ENCODE measurements at places on chromosomes 12 and 14.

GRCh38 chr12:4031703-4032291 is 158.6 kb upstream of the PARP11 start:
- no peak for DNase-seq

DNA sequence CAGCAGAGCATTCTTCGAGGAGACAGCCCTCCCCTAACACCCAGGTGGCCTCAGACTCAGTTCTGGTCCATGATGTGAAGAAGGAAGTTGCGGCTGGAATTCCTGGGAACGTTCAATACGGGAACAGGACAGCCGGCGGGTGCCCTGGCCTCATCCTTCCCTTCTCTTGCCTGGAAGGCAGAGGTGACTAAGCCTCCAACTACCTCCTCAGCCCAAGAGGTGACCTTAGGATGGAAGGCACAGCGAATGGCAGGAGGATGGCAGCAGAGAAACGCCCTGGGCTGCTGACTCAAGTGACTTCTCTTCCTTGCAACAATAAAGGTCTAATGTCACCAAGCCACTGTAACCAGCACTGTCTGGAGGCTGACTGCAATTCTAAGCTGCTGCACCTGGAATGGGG is 36.1 kb downstream of the DHX37 start:
- DNase-seq: no peak

DNA sequence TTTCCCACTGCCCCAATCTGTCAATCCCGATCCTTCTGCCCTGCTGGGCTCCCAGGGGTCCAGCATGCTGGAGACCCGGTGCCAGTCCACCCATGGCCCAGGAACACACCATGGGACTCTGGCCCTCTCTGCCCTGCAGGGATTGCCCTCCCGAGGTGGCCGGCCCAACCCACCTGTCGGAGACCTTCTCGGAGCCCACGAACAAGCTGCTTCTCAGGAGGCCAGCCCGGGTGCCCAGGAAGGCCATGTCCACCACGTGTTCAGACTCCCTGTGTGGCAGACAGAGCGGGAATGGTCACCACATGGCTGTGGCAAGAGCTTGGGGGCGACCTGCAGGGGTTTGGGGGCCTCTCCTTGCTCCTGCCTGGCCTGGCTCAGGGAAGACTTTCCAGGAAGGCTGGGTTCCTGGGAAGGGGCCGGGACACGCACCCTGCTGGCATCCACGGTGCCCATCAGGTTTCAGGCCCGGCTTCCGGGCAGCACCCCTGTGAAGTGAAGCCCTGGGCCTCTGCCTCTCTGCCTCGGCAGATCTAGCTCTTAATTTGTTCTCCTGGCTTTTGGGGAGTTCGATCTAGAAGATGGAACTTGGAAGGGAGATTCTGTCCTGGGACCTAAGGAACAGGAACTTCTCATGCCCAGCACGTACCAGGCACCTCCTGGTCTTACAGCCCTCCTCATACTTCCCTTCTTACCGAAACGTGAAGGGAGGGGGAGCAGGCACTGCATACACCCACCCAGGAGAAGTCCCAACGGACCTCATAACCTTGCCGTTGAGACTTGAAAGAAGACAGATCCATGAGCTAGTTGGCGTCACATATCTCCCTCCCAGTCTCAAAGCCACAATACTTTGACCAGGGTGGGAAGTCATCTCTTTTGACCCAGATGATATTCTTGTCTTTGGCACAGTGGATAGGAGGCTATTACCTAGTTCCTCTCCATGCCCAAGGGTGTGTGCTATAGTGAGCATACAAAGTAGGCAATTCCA is 26.3 kb downstream of the LRTM2 start:
- no peak for DNase-seq

DNA sequence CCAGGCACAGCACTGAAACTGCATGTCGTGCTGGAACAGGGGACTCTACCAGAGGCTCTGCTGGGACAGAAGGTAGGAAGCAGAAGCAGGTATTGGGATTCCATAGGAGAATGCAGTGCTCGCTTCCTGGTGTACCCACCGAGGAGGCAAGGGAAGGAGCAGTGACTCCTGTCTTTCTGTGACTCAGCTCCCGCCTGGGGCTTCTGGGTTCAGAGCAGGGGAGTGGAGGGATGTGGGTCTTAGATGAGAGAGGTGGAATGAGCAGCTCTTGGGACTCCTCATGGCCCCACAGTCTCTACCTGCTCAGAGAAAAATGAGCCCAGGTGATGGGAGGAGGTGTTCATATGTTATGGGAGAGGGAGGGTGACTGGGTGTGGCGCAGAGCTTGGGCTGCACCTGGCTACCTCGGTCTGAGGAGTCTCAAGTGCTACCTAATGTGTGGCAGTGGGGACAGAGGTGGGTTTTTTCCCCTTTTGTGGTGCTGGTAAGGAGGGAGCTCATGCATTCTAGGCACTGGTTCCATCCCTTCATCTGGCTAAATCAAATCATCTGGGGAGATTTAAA is 26.3 kb downstream of the WNT5B start:
- no peak for DNase-seq

DNA sequence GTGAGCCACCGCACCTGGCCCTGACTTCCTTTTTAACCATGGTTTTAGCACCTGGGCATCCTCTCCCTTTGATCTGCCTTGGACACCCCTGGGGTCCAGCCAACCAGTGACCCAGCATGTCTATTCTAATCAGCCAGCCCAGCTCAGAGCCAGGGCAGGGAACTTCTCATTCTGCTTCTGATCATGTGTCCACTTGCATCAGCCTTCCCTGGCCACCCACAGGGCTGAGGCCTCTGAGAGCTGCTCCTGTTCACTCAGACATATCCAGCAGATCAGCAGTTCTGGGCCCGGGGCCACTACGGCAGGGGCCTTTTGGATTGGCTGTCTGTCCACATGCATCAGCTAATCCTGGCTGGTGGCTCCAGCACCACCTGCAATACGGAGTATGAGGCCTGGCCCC is 117.9 kb upstream of the MAP1LC3B2 start:
- DNase-seq: no peak

- no peak for DNase-seq
These were observed 49.2 kb downstream of the TMEM132D start for GRCh38 chr12:129854591-129854990.

- no peak for DNase-seq
These were observed 313.3 kb upstream of the SFSWAP start for GRCh38 chr12:131397493-131398181.

DNA sequence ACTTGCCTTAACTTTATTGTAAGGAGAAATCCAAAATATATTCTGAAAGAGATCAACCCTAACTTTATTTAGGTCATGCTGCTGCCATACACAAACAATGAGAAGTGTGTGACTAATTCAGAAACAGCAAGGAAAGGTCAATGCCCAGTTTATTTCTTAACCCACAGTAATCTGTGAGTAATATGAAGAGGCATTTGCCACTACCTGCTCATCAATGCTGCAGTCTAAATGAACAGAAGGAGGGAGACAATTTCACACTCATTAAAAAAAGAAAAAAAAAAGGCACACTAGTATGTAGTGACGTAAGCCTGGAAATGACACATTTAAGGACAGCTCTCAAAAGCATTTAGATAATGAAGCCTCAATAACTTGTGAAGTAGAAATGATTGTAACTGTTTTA is 90.5 kb upstream of the FOXN3 start:
- no peak for DNase-seq

DNA sequence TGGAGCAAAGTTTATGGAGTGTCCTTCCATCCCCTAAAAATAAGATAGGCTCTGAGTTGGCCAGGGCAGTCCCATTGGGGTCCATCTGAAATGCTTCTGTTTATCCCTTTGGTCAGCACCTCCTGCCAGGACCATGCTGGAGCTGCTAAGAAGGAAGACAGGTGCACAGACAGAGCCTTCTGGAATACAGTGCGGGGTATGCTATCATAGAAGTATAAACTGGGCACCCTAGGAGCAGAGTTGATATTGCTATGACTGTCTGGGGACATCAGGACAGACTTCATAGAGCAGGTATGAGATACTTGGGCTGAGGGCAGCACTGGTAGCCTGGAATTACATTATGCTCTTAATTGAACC is 170.4 kb upstream of the HIF1A start:
- no peak for DNase-seq

All from activated CD4-positive, alpha-beta T cell treated with anti-CD3 and anti-CD28 coated beads for 24 hours (primary cell).